Stimulated activated CD8-positive, alpha-beta memory T cell treated with anti-CD3 and anti-CD28 coated beads, Interleukin-4, amount 100 ng/mL, for 1 hour (primary cell): ENCODE measurements at places on chromosomes 1 and 21.

GRCh38 chr1:201755200-201755599, 73.8 kb upstream of the IPO9 start:
- DNase-seq: no peak

DNA sequence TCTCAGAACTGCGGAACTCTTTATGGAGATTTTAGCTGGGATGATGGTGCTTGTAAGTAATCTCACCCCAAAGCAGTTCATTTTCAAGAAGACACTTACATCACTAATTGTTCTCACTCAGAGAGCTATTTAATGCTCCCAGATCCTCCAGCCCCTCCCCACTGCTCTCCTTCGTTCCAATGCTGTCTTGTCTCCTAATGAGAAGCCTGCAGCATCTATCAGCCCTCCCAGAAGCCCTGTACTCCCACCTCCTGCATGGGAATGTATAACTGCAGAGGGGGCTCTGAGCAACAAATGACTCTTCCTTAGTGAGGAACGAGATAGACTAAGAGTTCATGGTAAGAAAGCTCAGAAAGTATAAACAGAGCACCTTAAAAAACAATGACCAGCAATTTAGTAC, 377.4 kb upstream of the RUNX1 start:
- no peak for DNase-seq

DNA sequence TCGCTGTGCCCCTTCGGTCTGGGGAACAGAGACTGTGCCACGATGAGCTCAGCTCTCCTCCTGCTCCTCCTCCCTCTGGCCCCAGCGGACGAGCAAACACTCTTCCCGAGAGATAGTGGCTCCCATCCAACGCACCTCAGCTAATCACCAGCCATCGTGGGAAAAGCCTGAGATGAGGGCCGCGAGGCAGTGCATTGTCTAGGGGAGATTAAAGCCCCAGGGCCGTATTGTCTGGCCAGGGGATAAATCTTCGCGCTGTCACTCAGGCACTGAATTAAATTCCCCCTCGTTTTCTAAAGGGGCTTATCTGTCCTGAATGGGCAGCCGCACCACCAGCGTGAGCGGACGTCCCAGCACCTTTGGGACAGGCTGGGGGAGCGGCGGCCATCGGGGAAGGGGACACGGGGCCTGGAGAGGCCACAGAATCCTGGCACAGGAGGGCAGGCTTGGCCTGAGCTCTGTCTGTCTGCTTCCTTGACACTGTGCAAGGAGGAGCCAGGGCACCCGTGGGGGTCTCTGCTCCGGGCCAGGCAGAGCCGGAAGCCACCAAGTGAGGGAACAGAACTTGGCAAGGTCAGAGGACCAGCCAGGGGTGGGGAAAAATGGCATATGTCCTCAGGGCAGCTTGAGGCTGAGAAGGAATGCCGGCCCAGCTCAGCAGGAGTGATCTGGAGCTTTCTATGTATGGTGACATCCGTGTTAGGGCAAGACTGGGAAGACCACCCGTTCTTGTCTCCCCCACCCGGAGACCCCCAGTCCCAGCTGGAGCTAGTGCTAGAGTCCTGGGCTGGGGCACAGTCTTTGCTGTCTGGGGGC, 32.3 kb downstream of the PRDM16 start:
- no peak for DNase-seq

DNA sequence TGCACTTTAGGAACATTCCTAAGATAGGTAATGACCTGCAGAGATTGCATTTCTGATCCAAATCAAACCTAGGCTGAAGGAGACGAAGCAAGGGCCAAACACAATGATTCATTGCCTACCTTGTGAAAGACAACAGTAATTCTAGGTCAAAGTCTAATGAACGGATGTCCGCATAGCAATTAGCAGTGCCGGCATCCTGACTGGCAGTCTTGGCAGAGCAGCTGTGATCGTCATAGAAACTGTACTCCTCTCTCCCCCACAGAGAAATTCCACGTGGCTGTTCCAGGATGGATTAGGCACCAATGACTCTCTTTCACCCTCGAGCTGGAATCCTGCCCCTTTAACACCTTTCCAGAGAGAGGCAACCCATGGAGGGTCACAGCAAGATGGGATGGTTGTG, 28.9 kb upstream of the VAV3 start:
- no peak for DNase-seq

DNA sequence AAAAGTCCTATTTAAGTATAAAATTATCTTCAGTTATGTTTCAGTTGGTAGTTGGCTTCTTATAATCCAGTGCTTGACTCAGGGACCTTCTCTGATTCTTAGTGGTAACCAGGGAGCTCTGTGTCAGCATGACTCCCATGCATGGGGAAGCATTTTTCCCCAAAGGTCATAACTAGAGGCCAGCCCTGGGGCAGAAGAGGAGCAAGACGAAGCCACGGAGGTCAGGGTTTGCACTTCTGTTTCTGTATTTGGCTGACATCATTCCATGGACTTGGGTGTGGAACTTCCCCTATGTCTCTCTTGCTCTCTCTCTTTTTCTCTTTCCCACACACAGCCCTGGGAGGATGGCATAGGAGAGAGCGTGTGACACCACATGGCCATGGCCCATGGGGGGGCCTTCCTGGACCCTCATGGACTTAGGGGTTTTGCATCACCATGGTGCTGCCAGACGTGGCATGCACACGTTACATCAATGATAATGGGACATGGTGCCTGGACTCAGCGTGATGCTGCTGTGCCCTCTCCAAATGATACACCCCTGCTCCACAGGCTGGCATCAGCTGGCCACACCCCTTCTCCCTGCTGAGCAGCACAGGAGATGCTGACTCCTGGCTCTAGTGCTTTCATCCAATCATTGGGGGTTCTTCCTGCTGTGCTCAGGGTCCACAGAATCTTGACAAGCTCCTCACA, 260.5 kb downstream of the KCNJ6 start:
- DNase-seq: no peak

DNA sequence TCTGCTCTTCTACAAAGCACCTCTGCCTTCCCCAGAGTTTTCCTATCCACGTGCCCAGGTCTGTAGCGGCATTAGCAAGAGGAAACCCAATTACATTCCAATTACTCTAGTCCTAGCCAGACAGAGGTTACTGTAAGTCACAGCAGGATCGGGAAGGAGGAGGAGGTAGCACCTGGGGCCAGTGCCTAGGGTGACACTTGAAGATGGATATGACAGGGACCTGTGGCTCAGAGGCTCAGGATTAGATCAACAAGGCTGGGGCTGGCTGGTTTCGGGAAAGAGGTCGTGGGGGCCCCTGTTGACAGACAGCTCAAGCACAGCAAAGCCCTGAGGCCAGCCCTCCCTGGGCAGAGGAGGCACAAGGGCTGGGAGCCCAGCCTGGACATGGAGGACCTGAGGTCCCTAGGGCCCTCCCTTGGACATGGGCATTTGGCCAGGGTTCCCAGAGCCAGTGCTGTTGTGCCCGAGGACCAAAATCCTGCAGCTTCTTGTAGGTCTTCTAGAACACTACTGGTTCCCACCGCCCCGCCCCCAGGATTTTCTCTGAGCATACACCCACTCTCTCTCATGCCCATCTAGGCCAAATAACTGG, 3.0 kb upstream of the HCRTR1 start:
- DNase-seq: no peak

DNA sequence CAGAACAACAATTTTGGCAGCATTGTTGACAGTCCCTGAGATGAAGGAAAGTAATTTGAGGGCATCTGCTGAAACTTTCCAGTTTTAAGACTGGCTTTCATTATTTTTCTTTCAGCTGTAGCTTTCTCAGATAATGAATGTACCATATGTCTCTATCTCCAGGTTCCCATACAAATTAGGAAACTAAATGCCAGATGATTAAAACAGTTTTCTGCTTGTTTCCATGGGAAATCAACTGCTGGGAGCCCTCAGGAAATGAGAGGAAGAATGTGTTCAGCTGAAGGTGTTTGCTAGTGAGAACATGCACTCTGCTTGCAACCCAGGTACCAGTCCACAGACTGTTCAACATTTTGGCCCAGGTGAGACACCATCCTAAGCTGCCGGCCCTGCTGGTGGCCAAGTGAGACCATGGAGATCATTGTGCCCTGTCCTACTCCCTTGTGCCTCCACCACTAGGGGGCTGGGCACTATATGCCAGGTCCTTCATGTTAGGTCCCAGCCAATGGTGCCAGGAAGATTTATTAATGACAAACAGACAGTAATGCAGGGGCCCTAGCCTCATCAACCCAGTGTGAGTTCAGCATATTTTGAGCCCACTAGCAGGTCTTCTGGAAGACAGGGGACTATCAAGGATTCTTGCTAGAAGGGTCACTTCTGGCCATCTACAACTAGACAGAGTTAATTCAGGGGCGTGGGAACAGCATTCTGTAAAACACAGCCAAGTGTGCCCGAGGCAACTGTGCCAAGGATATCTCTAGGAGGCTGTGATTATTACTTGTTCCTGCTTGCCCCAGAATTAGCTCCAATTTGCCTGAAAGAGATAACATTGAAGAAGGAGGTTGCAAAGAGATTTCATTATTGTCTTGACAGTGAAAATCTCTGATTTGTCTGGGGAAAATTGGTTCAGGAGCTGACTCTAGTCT, 17.0 kb upstream of the LRRC8C start:
- no peak for DNase-seq

- no peak for DNase-seq
These were observed 1.8 kb downstream of the SH2D5 start for GRCh38 chr1:20730690-20731056.

DNA sequence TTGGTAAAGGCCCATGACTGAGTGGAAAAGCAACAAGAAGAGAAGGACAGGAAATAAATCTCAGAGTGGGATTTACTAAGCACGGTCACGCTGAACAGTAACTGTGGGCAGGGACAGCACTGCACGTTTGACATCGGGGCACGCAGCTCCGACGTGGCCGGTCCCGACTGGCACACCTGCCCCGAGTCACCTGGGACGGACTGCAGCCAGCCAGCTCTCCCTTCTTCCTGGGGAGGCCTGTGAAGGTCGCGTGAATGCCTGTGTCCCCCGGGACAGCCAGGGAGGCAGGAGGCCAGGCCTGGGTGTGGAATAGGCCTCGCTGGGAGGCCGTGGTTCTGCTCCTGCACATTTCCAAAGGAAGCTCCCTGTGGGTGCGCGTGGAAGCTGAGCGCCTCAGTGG, 140.2 kb downstream of the PRDM16 start:
- DNase-seq: no peak

DNA sequence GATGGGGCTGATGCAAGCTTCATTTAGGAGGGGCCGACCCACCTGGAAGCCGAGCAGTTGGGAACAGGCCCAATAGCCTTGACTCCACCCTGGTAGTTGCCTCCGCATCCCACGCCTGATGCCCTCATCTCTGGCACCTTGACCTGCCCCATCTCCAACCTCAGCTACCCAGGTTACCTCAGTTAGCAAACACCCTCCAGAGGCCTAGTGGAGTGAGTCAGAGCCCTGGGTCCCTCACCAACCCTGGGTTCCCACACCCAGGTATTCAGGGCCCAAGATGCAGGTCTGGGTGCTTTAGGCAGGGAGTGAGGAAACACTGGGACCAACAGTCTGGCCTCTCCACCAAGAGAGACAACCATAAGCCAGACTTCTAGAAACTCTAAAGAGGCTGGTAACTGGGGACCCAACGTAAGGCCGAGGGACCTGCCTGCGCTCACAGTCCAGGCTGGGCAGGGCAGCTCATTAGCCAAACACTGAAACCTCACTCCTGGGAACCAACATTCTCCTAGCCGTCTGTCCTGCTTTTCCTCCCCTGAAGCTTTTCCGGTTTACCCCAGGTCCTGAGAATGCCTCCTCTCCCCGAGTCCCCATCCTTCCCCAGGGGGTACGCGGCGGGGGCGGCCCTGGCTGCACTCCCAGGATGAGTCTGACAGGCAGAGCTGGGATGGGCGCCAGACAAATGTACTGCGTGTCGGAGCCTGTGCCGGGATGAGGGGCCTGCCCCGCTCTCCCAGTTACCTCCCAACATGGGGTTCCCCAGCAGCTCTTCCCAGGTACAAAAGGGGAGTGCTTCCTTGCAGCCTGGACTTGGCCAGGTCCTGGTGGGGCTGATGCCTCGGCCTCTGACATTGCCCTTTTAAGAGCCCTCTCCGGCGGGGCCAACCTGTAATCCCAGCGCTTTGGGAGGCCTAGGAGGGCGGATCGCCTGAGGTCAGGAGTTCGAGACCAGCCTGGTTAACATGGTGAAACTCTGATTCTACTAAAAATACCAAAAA, 8.9 kb upstream of the CELSR2 start:
- no peak for DNase-seq

- DNase-seq: no peak
These were observed 36.1 kb downstream of the NIPAL3 start for GRCh38 chr1:24451746-24452145.

DNA sequence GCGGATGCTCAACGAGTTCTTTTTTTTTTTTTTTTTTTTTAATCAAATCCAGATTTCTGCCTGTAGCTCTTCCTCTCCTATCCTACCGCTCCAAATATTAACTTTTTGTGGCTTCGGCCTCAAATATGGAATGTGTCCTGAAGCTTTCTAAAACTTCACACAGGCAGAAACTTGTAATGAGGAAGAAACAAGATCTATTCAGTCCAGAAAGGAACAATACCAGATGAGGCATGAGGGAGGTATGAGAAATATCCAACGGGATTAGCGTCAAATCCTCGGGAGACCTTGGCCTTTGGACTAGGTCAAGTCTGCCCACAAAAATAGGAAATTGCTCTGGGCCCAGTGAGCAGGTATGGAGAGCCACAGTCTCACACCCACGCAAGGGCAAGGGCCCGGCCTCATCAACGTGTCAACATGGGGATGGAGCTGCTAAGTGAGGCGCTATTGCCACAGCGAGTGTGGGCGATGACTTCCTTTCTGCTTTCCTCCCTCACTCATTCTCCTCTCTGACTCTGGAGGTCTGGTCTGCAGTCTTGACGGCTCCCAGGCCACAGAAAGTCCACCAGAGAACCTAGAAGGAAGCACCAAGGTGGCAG, 66.6 kb downstream of the BCAR3 start:
- no peak for DNase-seq

- no peak for DNase-seq
These were observed 81.4 kb downstream of the NENF start for GRCh38 chr1:212514056-212514614.

- no peak for DNase-seq
These were observed 106.7 kb downstream of the SCMH1 start for GRCh38 chr1:41135196-41135947.

GRCh38 chr1:246301553-246302250, 205.4 kb downstream of the SMYD3 start:
- DNase-seq: no peak

GRCh38 chr1:164971391-164971790, 385.1 kb downstream of the LMX1A start:
- DNase-seq: no peak

DNA sequence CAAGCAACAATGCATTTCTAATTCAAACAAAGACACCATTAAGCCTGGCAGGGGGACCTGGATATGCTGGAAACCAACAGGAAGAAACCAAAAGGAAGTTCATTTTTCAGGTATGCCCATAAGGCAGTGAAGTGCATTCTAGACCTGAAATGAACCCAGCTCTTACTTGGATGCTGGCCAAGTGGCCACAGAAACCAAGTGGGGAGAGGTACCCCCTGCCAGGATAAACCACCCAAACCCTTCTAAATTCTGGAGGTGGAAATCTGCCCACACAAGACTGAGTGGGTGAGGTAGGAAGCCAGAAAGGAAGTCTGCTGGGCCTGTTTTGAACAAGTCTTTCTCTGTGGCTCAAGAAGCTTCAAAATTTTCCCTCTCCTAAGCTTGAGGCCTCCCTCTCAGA, 2.6 kb downstream of the CD5L start:
- no peak for DNase-seq

- no peak for DNase-seq
These were observed 160.8 kb upstream of the SGIP1 start for GRCh38 chr1:66373157-66373591.

GRCh38 chr1:64330839-64331238, 127.4 kb downstream of the UBE2U start:
- no peak for DNase-seq

GRCh38 chr1:24392982-24393650, 20.5 kb downstream of the STPG1 start:
- no peak for DNase-seq
